ENCODE measurements at places on chromosomes 13 and 19.

DNA sequence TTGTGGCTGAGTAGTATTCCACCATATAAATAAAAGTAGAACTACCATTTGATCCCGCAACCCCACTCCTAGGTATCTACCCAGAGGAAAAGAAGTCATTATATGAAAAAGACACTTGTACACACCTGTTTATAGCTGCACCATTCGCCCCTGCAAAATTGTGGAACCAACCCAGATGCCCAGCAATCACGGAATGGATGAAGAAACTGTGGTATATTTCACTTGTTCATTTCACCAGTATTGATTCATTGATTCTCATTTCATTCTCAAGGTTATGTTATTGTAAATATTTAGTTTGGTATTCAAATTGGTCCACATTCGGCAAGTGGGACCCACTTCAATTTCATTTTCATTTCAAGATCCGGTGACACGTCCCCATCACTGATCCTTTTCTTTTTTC lies 8.2 kb upstream of the RFPL4A start:
- DNase-seq, result no peak

DNA sequence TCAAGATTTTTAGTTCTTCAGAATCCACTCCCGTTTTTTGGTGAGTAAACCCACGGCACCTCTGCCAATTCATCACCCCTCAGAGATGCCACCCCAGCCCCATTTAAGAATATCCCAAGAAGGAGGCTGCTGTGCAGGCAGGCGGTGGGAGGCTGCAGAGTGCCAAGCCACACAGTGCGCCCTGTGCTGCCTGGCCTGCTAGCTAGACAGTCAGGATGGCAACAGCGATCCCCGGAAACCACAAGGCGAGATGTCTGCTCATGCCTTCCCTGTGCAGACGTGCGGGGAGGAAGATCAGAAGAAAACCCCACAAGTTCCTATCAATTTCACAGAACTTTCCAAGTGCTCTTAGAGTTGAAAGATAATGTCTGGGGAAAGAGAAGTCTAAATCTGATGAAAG lies 64.8 kb upstream of the GPR183 start:
- no peak for DNase-seq

DNA sequence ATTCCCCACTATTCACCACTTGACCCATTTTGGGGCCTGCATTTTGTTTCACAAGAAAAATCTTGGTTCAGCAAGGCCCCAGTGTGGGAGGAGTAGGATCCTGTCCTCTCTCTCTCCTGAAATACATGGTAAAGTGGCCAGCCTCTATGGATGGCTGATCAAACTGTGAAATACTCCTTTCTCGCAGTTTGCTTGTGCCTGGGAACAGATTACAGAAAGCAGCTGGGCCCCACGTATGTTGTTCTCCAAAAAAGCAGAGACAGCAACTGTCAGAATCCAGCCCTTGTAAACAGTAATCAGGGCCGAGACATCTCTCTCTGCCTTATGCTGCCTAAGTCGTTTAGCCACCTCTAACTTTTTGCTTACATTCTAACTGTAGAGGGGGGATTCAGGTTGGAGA lies 61.0 kb upstream of the RAP2A start:
- no peak for DNase-seq

GRCh38 chr13:100124265-100124664 lies 35.4 kb downstream of the PCCA start:
- DNase-seq, result no peak

DNA sequence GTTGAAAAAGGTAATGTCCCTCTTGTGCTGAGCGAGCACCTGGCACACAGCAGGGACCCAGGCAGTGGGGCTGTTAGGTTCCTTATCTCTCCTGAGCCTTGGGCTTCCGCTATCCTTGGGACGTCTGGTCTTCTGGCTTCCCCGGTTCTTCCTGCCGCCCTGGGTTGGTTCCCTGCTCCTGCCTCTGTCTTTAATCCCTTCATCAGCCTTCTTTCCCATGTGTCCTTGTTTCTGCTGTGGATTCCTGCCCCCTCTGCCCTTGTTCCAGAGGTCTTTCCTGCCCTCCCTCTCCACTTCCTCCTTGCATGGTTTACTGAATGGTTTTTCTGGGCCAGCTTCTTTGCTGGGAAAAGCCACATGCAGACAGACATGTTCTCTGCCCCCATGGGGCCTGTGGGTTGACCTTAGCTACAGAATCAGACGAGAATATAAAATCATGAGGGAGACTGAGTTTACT lies 2.6 kb downstream of the EPN1 start:
- DNase-seq, result no peak

DNA sequence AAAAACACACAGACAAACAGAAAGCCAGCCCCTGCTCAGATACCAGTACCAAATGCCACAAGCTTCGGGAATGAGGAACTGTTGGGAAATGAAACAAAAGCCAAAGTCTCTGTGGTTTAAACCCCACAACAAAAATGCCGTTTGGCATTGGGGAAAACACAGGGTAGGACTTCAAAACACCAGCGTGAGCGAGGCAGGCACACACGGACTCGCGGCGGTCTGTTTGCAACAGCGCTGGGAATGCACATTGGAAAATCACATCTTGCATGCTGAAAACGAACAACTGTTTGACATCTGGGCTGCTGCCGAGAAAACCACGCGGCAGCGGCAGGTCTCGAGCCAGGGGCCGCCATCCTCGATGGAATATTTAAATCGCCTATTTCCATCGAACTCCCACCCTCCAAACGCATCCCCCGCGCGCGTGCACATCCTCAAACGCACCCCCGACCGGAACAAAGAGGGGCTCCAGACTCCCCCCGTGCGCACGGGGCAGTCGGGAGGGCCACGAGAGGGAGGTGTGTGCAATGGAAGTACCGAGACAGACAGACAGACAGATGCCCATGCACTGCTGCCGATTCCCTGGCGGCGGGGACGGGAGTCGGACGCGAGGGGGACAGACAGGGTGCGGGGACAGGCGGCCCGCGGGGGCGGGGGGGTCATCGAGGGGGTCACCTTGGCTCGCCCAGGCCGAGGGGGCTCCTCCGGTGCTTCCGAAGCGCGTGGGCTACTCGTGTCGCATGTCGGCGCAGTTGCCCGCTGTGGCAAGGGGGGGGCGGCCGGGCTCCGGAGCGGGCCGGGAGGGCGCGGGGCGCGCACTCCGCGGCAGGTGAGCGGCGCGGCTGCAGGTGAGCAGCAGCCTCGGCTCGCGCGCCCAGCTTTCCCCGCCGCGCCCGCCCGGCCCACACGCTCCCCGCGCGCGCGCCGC lies at the start of gene GPR12:
Gene GPR12 (minus strand): TSS at position 880 of the 925 bp plus-strand sequence. CDS start 959 bp downstream, outside the sequence.
- no peak for DNase-seq

- DNase-seq, result no peak
These were observed 949.6 kb upstream of the SLC10A2 start for GRCh38 chr13:104015646-104016396.

GRCh38 chr19:32165141-32165540 lies 180.3 kb upstream of the ZNF507 start:
- DNase-seq, result no peak

GRCh38 chr13:48578516-48579164 lies 45.8 kb upstream of the RCBTB2 start:
- no peak for DNase-seq

GRCh38 chr13:40895227-40896184 lies 106.1 kb downstream of the SLC25A15 start:
- DNase-seq, result no peak

DNA sequence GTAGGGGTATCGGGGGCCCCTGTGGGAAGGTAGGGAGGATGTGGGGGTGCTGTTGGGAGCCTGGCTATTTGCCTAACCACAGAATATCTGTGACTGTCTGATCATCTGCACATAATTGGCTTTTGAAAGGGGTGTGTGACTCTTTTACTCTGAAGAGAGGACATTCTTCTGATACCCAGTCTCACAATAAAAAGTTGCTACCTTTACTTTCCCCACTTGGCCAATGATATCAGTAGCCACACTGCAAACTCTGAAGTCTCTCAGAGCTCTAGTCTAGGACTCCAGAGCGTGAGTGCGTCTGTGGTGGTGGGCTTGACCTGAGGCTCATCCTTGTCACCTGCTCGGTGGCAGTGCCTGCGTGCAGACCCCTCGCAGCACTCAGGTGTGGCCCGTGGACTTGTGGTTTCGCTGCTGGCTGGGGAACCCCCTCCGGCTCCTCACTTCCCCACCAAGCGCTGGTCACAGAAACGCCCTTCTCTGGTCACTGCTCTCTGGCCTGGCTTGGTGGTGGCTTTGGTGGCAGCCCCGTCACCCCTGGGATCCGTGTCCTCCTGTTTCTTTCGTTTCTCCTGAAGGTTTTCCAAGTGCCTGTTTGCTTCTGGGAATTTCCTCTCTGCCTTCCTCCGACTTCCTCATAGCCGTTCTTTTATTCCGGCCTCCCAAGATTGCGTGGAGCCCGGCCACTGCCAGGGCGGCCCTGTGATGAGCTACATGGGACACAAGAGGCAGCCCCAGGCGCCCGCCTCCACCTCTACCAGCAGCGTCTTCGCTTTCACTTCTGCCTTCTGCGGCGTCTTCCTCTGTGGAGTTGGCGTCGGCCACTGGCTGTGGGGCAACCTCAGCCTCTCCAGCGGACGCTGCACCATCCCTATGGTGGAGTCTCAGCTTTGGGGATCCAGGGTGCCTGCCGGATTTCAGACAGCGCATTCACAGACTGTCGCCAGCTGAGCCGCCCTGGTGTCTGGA lies 78.0 kb downstream of the ATP11A start:
- DNase-seq, result peak; percentile 12

- peak; percentile 41 for DNase-seq
These were observed 539 bp downstream of the PLD3 start for GRCh38 chr19:40348961-40349507.

DNA sequence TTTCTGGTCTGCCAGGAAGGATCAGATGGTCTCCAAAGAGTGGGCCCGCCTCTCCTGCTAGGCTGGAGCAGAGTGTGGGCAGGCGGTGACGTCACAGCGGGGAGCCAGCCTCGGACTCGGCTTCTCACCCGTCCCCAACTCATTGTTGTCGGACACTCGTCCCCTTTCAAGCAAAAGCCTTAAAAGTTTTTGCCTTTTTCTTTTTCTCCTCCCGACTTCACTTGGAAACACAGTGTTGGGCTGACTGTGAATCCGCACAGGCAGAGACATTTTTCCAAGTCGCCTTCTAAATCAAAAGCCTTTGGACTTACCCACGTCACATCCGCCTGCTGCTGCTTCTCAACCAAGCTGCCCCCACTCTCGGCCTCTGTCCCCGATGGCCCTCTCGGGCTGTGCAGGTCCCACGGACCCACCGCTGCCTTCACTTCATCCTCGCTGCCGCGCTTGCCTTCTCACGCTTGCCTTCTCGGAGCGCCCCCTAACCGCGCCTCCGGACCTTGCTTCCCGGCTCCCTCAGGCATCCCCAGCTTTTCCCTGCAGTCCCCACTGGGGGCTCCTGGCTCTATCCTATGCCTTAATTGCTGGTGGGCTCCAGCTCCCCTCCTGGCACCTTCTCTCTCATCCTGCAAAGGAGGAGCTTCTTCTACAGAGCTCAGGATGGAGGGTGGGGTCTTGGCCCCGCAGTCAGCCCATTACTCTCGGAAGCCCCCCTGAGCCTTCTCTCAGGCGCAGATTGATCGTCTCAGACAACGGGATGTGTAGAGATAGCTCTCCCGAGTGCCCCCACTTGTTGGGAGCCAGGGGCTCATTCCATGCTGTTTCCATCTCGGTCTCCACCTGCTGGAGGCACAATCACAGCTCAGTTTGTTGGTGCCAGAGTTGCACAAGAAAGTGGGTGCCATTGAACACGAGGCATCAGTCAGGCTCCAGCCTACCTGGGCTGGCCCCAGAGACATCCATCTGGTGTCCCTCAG lies 3.9 kb upstream of the ZNF135 start:
- no peak for DNase-seq

DNA sequence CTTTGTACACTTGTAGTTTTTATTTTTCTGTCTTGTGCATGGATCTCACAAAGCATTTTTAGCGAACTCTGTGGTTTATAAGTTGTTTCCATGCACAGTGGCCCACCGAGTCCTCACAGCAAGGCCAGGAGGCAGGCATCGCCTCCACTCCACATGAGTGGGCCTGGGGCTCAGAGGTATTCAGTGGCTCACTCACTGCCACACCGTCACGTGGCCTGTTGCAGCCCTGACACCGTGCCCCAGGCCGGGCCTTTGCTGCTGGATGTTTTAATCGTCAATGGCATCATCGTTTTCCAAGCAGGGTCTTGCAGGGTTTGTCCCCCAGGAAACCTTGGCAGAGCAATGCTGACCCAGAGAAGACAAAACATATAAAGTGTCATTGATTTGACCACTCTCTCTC lies 59.8 kb downstream of the SPACA7 start:
- DNase-seq, result no peak

GRCh38 chr13:79528356-79528755 lies 47.4 kb downstream of the NDFIP2 start:
- no peak for DNase-seq

DNA sequence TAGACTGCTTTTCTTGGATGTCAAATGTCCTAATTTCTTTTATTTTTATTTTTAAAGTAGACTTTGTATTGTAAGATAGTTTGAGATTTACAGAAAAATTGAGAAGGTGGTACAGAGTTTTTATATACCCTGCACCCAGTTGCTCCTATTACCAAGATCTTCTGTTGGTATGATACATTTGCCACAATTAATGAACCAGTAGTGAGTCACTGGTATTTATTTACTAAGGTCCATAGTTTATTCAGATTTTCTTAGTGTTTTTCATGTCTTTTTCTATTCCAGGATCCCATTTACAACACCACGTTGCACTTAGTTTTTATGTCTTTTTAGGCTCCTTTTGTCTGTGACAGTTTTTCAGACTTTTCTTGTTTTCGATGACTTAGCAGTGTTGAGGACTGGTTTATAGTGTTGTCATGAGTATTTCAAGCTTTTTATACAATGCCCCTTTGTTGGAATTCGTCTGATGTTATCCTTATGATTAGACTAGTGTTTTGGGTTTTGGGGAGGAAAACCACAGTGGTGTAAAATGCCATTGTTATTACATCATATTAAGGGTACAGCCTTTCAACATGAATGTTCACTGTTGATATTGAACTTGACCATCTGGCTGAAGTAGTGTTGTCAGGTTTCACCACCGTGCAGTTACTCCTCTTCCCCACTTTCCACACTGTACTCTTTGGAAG lies 35.9 kb downstream of the COG3 start:
- no peak for DNase-seq

DNA sequence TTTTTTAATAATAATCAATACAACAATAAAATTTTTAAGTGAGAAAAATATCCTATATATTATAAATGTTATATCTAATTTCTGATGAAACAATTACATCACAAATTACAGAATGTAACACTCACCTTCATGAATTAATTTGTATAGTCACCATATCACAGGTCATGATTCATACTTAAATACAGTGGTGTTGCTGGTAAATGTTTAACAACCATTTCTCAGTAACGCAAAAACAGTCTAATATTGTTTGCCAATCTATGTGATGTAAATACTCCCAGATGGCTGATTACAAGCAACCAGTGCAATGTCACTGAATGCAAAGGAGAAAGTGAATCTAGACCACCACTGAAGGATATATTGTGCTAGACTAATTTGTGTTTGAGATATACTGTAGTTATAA lies 97.5 kb downstream of the DIAPH3 start:
- DNase-seq, result no peak

GRCh38 chr13:73054712-73055111 lies 4.1 kb upstream of the KLF5 start:
- no peak for DNase-seq

GRCh38 chr19:782185-782877 lies 14.9 kb upstream of the PTBP1 start:
- no peak for DNase-seq

GRCh38 chr13:114108894-114109293 lies 23.5 kb downstream of the RASA3 start:
- DNase-seq, result no peak
